ENCODE measurements at places on chromosomes 7 and 10.

GRCh38 chr7:5699467-5700384 is 81.7 kb downstream of the RNF216 start:
- peak; percentile 56 for DNase-seq

DNA sequence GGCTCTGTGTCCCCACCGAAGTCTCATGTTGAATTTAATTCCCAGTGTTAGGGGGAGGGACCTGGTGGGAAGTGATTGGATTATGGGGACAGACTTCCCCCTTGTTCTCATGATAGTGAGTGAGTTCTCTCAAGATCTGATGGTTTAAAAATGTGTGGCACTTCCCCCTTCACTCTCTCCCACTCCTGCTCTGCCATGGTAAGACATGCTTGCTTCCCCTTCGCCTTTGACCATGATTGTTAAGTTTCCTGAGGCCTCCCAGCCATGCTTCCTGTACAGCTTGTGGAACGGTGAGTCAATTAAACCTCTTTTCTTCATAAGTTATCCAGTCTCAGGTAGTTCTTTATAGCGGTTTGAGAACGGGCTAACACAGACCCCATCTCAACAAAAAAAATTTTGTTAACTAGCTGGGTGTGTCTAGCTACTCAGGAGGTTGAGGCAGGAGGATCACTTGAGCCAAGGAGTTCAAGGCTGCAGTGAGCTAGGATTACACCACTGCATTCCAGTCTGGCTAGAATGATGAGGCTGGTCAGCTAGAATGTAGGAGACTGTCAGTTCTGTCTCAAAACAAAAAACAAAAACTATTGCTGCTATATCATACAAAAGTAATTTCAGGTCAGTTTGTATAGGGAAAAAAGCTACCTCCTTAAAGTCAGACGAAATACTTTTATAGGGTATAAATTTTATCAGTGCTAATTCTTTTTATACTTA is 57.7 kb downstream of the ATAD1 start:
- DNase-seq: no peak

GRCh38 chr7:4962872-4963775 is 4.1 kb upstream of the MMD2 start:
- no peak for DNase-seq

DNA sequence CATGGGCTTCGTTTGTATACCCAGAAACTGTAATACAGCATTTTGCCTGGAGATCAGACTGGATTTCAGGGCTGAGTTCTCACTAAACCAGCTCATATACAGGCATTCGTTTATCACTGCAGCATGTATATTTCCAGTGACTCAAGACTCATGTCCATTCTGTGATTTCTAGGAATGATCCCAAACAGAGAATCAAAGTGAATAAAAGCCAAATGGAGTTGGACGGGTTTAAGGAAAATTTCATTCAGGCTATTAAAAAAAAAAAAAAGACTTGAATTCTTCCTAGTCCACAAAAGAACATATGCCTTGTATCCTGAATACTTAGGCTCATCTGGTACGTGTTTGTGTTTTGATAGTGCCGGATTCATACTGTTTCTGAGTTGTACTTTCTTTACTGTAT is 46.8 kb downstream of the TET1 start:
- DNase-seq: no peak

GRCh38 chr7:84245835-84246234 is 51.2 kb upstream of the SEMA3A start:
- DNase-seq: no peak

DNA sequence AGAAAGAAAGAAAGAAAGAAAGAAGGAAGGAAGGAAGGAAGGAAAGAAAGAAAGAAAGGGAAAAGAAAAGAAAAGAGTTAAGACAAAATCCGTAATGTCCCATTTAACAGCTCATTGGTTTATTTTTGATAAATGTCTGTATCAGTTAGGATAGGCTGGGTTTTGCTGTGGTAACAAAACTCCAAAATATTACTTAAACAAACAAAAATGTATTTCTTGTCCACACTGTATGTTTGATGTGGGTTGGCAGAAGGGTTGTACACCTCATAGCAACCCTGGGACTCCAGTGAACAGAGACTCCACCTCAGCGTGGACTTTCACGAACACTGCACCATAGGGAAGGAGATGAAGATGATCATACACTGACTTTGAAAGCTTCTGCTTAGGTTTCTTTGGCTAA is 59.6 kb downstream of the PPP1R3C start:
- no peak for DNase-seq

DNA sequence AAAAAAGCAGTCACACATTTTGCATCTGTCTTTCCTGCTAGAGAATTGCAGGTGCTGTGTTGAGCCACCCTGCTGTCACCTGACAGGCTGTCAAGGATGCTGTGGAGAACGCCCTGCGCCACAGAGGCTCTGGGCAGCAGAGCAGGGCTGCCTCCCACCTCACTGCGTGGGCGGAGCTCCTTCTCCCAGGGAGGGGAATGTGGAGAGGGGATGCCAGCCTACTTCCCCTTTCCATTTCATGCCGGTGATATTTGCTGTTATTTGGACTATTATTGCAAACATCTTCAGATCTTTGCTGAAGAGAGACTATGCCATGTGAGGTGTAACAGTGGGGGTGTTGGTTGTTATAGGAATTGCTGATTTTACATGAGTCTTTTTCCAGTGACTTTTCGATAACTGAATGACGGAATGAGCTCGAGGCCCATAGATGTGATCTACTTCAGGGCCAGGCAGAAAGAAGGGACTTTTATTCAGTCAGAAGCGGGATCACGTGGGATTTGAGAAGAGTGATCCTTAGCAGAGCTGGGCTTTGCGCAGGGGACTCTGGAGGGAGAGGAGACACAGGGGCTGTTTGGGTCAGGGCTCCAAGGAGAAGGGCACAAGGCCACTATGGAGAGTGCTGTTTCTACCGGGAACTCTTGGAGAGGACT is 13.6 kb upstream of the PRKAG2 start:
- no peak for DNase-seq

Measured in T-helper 9 cell (primary cell).